ENCODE measurements at places on chromosomes 1 and 21.
A peak's percentile ranks its signal among the peaks of the same experiment; 100 is the strongest.

- no peak for DNase-seq
Measured at GRCh38 chr1:55257958-55258357, 42.8 kb upstream of the USP24 start.

- DNase-seq: no peak
Measured at GRCh38 chr1:247173431-247173830, 1.6 kb upstream of the ZNF124 start.

GRCh38 chr1:35287807-35288640 lies 19.5 kb downstream of the ZMYM4 start:
- DNase-seq: no peak

GRCh38 chr1:147575376-147575775 lies 34.1 kb downstream of the BCL9 start:
- DNase-seq: no peak

DNA sequence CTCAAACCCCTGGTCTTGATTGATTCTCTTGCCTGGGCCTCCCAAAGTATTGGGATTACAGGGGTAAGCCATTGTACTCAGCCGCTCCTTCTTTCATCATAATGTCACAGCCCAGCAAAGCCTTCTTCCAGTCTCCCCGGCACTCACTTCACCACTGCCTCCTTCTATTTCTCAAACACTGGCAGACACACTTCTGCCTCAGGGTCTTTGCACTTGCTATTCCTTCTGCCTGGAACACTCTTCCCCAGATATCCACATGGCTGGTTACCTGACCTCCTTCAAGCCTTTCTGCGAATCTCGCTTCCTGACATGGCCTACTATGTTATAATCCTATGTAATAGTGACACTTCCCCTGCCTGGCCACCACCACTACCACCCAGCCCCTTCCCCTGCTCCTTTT lies 7.2 kb upstream of the SLC9A1 start:
- DNase-seq: no peak

- no peak for DNase-seq
Measured at GRCh38 chr1:59315529-59316463, 18.9 kb downstream of the FGGY start.

DNA sequence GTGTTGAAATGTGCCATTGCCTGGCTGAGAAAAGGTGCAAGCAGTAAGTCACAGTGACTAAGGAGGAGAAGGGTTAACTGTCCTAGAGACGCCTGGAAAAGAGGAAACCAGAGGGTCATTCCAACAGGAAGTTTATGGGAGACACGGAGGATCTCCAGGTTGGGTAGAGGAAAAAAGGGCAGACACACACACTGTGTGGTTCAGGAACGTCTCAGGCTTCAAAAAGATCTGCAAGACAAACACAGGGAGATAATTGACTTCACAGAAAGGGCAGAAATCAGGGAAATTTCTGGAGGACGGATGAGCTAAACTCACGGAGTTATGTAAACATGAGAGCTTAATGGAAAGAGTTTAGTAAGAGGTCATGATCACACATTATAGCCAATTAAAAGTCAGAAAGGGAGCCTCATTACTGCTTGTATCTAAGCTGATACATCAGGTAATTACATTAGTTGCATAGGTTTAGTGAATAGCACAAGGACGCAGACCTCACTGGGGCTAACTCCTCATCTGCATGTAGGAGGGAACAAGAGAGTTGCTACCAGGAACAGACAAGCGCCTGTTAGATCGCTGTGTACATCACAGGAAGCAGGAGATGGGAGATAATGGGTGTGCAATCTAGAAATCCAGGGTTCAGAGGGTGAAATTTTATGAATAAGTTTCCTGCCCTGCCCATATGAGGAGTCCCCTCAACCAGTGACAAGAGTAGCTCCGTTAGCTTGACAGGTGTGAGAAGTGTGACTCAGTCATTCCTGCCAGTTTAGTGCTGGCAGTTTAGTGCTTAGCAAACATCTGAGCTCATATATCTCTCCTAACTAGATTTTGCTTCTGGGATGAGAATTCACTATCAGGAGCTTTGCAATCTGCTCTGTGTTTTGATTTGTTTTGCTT lies 96.6 kb upstream of the TNR start:
- DNase-seq: no peak

GRCh38 chr1:68111519-68112436 lies 61.4 kb upstream of the DIRAS3 start:
- peak; percentile 18 for DNase-seq

DNA sequence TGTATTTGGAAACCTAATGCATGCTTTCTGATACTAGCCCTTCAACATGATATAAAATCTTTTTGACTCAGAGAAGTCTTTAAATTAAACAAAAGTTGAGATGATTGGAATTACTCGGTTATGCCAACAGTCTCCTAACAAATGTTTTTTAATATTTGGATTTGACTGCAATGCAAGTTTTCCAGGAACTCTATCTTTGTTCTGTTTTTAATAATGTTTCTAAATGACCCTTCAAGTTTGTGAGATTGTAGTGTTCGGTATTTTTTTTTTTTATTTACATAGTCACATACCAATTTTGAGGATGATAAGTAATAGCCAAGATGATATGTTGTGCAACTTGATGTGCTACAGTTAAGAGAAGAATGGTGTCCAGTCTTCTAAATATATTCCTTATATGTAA lies 258.0 kb downstream of the FMN2 start:
- DNase-seq: no peak

GRCh38 chr1:3697810-3698209 lies 45.5 kb downstream of the TP73 start:
- DNase-seq: peak; percentile 48

DNA sequence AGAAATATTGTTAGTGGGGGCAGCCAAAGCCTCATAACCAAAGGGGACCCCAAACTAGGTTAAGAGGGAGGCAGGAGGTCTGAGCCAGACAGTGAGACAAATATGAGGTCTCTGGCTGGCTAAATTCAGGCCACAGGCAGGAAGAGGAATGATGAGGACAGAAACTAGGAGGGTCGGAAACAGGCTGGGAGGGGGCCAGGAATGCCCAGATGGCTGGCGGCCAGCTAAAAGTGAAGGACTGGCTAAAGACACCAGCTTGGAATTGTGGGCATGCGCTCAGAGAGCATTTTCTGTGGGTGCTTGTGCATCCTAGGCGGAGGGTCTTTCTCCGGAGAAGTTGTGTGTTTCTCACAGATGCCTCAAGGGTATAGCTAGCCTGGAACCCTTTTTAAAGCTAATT lies 77.0 kb downstream of the PGM1 start:
- no peak for DNase-seq

DNA sequence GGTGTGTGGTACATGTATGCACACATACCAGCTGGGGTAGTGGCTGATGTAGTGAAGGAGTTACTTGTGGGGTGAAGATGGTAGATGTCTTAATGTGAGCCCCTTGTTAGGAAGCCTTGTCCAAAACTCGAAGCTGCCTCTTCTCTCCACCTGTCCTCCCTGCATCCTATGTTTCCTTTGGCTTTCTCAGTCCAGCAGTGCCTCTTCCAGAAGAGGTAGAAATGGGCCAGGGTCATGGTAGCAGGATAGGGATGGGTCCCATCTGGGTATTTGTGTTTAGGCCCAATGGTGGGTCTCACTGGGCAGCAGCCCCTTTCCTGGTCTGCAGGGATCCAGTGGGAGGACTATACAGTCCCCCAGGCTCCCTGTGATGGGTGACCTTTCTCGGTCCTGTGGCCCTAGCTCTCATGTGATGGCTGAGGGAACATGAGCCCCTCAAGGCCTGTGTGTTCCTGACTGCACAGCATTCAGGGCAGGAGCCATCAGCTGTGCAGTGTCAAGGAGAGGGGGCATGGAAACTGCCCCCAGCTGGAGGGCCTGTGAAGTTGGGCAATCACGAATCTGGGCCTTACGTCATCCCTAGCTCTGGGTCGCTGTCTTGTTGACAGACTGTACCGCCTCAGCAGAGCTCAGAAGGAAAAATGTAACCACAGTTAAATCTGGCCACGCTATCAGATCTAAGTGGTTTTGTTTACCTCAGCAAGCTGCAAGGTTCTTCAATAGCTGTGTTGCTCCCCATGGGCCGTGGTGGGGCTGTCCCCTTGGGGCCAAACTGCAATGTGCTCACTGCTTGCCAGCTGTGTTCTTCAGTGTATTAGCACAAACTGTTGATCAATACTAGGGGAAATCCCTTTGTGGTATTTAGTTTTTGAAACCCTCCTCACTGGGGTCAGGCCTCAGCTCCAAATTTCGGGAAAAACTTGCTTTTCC lies 82.7 kb downstream of the NOS1AP start:
- no peak for DNase-seq

GRCh38 chr1:18283601-18284385 lies 176.2 kb downstream of the IGSF21 start:
- DNase-seq: no peak

- DNase-seq: no peak
Measured at GRCh38 chr21:15875286-15875685, 145.5 kb downstream of the USP25 start.

DNA sequence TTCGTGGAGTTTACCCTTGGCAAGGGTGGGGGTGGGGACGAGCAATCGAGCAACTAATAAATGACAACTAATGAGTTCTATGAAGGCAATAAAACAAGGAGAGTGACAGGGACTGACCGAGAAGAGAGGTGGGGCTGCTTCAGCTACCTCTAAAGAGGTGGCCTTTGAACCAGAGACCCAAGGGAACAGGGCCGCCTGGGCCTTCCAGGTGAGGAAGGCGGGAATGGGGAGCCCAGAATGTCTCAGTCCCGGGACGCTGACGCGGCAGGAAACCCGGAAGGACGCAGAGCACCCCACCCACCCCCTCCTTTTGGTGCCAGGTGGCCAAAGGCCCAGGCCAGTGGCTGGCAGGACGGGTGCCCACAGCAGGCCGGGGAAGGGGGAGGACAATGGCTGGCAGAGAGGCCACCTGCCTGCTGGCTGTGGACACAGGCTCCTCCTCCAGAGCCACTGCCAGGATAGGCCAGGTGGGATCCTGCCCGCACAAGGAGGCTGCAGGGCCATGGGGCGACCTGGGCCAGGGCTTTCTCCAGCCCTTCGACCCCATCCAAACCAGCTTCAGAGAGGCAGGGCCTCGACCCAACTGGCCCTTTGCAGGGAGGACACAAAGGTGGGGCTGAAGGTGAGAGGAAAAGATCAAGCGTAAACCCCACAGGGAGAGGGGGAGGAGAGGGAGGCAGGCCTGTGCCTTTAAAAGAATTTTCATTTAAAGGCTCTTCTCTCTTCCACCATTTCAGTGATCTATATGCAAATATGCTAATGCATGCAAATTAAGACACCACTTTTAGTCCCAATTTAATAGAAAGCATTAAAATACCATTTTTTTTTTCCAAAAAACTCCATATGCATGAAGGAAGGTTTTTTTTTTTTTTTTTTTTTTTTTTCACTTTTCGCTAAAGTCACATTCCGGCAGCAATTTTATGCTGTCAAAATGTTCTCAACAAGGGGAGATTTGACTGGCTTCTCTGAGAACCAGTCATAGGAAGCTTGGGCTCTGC lies 58.1 kb downstream of the CASZ1 start:
- no peak for DNase-seq

- DNase-seq: no peak
Measured at GRCh38 chr21:33539616-33540015, 2.3 kb downstream of the GART start.

- no peak for DNase-seq
Measured at GRCh38 chr1:35605867-35606182, 32.7 kb downstream of the TFAP2E start.

DNA sequence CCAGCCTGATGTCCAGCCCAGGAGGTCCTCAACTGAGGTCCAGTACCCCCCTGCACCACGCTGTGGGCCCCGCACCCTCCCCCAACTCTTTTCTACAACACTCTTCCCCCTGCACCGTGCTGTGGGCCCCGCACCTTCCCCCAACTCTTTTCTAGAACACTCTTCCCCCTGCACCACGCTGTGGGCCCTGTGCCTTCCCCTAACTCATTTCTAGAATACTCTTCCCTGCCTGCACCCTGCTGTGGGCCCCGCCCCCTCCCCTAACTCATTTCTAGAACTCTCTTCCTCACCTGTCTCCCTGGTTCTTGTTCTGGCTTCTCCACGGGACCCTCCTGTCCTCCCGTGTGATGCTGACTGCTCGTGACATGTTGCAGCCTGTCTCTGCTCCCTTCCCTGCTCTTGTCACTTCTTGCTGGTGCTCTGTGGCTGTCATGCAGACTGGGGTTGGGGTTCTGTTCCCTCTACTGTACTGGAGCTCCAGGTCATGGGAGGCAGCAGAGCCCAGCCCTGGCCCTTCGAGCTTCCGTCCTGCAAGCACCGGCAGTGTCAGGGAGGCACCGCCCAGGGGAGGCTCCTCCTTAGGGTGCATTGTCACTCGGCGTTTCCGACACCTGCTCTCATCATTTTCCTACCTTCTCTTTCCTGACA lies 160.1 kb upstream of the COL6A1 start:
- no peak for DNase-seq

Measured in NCI-H1436 treated with DMSO at 0.1 percent for 48 hours (cell line).